CD4-positive, alpha-beta T cell treated with Interleukin-15 for 1 hour (primary cell): ENCODE measurements at places on chromosomes 1 and 21.
A peak's percentile ranks its signal among the peaks of the same experiment; 100 is the strongest.

DNA sequence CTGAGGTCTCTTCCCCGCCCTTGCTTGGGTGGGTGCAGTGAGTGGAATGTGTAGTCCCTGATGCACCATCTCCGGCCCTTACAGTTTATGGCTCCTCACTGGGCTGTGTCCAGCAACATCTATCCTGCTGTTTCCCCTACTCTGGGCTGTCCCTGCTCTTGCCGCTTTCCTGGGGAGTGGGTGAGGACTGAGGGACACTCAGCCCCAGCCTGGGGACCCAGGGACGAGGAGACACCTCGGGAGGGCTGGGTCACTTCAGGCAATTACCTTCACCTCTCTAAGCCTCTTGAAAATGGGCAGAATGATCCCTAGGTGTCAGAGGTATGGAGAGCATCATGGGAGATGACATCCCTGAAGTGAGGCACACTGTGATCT lies 13.6 kb upstream of the LRP8 start:
- peak; percentile 14 for DNase-seq

DNA sequence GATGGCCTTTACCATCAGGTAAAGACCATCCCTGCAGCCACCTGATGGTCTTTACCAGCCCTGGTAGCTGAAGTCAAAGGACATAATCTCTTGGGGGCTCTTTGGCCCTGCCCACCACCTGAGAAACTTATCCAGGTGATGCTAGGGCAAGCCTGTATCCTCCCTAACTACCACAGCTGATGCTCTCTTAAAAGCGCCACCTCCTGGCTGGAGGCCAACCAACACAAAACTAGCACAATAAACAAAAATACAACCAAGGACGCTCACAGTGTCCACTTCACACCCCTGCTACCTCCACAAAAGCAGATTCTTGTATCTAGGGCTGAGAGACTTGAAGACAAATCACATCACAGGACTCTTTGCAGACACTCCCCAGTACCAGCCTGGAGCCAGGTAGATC lies 357.1 kb upstream of the POU3F1 start:
- DNase-seq = no peak

DNA sequence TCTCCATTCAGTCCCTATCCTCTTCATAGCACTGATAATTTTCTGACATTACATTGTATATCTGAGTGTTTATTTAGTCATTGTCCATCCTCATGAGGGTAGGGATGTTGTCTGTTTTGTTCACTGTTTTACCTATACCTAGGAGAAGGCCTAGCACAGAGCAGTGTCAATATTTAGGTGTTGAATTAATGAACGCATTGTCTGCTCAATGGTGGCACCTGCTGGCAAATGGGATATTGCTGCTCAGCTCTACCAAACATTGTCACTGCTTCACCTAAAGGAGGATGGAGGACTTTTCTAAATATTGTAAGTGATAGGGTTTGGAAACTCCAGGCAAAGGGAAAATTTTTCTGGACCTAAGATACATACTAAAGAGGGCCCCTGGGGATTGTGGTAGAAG lies 243.9 kb downstream of the RRAGC start:
- no peak for DNase-seq

GRCh38 chr1:117512728-117513321 lies 93.0 kb upstream of the TENT5C start:
- DNase-seq = no peak

GRCh38 chr1:109796484-109797302 lies 33.0 kb upstream of the EPS8L3 start:
- DNase-seq = no peak

- no peak for DNase-seq
Observed at GRCh38 chr1:212315907-212316306, 30.7 kb downstream of the PPP2R5A start.

- DNase-seq = no peak
Observed at GRCh38 chr1:2878591-2878990, 77.1 kb upstream of the TTC34 start.

- DNase-seq = no peak
Observed at GRCh38 chr1:106875622-106876021, 180.9 kb upstream of the PRMT6 start.

- DNase-seq = no peak
Observed at GRCh38 chr1:150233359-150234308, 2.3 kb downstream of the ANP32E start.

- no peak for DNase-seq
Observed at GRCh38 chr1:55015731-55016620, 17.2 kb downstream of the BSND start.

DNA sequence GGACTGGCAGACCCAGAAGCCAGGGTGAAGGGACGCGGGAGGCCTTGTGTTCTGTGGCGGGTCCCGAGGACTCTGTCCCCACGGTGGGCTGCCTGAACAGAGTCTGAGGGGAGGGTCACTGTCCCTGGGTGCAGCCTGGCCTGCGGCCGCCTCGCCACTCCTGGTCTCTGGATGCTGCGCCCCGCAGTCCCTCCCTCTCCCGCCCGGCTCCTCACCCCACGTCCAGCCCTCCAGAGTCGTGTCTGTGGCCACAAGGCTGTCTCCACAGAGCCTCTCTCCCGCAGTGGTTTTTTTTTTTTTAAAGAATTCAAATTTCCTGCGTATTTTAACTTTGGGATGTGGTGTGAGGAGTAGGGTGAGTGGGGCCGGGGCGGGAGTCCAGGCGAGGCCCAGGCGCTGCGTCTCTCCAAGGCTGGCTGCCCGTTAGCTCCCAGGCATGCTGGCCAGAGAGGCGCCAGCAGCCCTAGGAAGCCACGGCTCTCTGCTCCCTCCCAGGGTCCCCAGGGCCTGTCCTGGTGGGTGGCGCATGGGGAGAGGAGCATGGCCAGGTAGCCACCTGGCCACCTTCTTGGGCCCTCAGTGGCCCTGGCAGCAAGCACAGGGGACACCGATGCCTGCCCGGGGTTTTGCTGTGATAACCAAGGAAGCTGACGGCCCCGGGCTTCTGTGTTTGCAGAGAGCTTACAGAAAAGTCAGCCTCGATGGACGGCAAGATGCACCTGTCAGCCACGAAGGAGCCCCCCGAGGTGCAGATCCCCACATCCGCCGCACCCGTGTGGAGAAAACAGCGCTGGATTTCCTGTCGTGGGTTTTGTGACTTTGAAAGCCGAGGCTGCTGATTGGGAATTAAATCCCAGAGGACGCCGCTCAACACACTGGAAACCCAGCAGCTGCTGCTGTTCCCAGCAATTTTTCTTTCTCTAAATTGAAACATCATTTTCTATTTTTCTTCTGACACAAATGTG lies 72.8 kb downstream of the MORN1 start:
- no peak for DNase-seq

- DNase-seq = no peak
Observed at GRCh38 chr1:112625696-112626095, 6.1 kb downstream of the CAPZA1 start.

DNA sequence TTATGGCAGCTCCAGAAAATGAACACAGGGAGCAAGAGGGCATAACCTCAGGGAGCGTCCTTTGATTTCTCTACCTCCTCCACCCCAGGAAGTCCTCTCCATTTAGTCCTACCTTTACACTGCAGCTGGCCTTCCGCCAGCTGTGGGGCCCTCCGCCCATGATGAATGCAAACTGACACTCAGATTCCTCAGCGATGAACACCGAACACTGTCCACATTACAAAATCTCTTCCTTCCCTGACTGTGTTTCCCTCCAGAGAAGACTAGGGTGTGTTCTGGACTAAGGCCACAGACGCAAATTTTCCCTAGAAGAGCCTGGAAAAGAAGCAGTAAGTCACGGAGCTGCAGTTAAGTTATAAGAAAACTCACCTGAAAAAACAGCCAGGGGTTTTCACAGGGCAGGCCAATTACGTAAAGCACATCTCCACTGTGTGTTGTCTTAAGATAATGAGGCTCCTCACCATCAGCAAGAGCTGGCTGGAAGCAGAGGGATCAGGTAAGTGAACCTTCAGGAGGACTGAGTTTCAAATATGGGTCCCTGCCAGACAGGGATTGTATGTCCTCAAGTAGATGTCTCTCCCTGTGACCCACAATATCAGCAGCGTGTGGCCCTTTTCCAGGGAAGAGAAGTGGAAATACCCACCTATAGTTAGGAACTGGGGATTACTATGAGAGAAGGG lies 46.3 kb upstream of the ATP1B1 start:
- no peak for DNase-seq

- DNase-seq = peak; percentile 18
Observed at GRCh38 chr1:202811296-202812175, 782 bp downstream of the PCAT6 start.

DNA sequence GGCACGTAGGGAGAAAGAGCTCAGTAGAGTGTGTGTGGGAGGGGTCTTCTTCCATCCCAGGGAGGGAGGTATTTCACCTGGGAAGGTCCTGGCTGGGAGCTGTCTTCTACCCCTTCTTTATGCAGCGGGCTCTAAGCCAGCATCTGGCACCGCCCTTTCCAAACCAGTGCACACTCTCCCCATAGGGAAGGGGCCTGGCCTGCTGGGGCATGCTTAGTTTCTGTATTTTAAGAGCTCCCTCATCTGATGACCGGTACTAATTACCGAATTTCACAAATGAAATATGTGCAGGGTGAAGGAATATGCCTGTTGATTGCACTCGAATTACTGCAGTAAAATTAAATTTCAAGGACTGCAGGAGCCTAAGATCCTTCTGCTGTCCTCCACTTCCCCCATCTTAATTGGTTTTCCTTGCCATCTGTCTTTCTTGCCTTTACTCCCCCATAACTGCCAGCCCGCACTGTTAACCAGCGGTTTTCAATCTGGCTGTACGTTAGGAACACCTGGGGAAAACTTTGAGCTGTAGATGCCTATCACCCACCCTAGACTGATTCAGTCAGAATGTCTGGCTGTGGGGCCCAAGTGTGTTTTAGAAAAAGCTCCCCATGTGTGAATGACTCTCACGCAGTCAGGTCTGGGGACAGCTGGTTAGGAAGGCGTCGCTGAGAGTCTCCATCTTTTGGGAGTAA lies 20.1 kb downstream of the GALNT2 start:
- no peak for DNase-seq

GRCh38 chr1:158998781-158999161 lies 10.9 kb upstream of the IFI16 start:
- no peak for DNase-seq

- no peak for DNase-seq
Observed at GRCh38 chr1:29451368-29451892, 215.1 kb downstream of the PTPRU start.

GRCh38 chr1:52727114-52727586 lies 897 bp downstream of the ZYG11B start:
- DNase-seq = no peak

DNA sequence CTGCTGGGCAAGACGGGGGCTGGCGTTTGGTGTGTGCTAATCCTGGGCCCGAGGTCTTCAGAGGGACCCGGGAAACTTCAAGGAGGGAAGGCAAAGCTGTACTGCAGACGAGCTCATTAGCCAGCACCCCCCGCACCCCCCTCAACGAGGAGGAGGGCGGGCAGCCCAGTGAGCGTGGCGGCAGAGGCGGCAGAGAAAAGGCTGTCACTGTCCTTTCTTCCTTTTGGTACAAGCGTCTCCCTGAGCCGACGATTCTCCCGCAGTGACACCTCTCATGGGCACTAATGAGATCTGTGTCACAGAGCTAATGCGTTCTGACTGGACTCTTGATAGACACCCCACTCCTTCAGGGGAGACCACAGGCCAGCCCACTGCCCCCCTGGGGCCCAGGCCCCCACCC lies 29.5 kb downstream of the DMAP1 start:
- no peak for DNase-seq

- no peak for DNase-seq
Observed at GRCh38 chr1:211378844-211379243, 52.2 kb downstream of the TRAF5 start.

DNA sequence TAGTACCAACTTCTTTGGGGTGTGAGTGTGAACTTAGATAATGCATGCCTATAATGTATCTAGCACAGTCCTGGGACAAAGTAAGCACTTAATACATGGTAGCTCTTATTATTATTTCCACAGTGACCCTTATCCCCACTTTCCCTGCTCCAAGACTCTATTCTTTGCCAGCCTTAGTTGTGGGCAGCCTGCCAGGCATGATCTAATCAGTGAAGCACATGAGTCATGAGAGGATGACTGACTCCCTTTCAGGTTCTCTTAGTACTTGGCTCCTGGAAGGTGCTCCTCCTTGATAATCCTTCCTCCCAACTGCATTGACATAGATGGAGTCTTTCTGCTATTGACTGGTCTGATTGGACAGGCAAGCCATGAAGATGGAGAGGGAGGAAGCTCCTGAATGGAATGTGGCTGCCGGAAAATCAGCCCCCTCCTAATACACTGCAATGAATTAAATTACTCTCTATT lies 17.4 kb upstream of the GNG12 start:
- no peak for DNase-seq

DNA sequence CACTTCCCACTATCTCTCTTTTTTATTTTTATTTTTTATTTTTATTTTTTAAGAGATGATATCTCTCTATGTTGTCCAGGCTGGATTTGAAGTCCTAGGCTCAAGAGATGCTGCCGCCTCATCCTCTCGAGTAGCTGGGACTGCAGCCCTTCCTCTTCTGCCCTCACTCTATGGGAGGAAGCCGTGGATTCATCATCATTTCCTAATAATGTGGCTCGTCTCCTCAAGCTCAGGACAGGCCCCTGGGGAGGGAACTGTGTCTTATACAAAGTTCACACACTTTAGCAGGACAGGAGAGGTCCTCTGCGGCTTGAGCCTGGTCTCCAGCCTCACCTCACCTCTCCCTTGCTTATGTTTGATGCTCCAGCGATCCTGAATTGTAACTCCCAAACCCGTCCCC lies 16.5 kb upstream of the IFFO2 start:
- DNase-seq = no peak

GRCh38 chr1:72837781-72838180 lies 555.4 kb upstream of the NEGR1 start:
- no peak for DNase-seq

GRCh38 chr1:154741327-154741726 lies 128.8 kb downstream of the KCNN3 start:
- no peak for DNase-seq

GRCh38 chr21:44771896-44772525 lies 29.6 kb downstream of the UBE2G2 start:
- no peak for DNase-seq

- DNase-seq = no peak
Observed at GRCh38 chr1:214791961-214792360, 189.0 kb downstream of the CENPF start.

GRCh38 chr1:1006305-1007159 lies 6.6 kb upstream of the HES4 start:
- DNase-seq = no peak

GRCh38 chr21:39094087-39094780 lies 89.0 kb downstream of the PSMG1 start:
- peak; percentile 42 for DNase-seq

DNA sequence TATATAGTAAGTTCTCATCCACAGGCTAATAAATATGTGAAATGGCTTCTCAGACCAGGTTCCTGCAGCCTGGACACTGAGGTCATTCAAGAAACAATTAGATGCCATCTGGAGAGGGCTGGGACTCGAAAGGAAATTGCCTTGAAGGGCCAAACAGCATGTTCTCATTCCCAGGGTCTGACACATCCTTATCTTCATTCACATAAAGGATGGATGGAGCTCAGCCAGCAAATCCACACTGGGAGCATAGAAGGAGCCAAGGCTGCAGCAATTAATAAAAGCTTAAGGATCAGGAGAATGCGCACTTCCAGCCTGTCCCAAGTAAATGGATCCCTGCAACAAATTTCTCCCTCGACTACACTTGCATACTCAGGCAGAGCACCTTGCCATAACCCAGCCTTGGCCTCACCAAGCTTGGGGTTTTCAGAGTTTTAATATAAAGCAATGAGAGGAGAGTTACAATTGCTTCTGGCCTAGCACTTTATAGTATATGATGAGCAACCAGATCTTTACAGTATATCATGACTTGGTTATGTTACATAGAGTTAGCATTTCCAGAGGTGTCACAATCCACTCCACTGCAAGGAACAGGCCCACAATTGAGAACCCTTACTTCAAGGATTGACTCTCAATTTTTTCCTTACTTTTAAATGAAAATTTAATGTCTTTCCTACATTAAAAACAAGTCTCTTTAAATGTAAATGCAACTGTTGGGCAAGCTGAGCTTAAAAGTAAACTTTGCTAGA lies 55.9 kb downstream of the BCAR3 start:
- DNase-seq = no peak
